ENCODE measurements at places on chromosomes 16 and 17.

GRCh38 chr17:43171586-43172487, 823 bp downstream of the NBR1 start:
- no peak for DNase-seq

DNA sequence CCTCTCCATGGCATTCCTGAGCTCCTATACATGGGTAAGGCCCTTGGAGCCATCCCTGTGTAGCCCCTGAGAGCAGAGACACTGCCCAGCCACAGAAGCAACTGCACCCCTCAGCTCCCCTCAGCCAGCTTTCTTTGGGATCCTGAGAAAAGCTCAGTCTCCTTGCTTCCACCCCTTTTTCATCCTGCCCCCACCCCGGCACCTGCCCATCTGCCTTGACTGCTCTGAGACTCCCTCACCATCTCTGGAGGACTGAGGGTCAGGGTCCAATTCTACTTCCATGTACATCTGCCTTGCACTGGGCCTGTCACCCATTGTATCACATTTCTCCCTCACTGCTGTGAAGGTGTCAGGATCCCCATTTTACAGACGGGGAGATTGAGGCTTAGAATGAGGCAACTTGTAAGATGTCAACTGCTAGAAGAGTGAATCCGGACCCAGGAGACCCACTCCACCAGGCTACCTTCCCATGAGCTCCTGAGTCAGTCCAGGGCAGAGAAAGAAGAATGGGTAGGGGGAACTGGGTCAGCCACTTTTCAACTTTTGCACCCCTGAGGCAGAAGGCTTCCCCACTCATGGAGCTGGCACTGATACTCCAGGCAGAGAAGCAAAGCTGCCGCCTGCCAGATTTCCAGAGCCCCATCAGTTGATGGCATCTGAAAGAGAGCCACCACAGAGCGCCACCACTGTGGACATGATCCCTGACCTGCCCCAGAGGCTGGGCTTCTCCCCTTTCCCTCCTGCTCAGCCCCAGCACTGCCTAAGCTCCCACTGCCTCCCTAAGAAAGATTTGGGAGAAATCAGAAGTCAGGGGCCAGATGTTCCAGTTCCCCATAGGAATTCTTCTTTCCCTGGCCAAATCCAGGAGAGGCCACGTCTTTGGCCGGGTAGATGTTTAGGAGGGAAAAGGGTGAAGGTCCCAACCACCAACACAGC, 135.4 kb downstream of the TMEM132E start:
- no peak for DNase-seq

- no peak for DNase-seq
Measured at GRCh38 chr17:80248001-80248893, 12.4 kb upstream of the RNF213 start.

- DNase-seq, result no peak
Measured at GRCh38 chr16:68768175-68768574, 31.1 kb downstream of the CDH1 start.

- DNase-seq, result no peak
Measured at GRCh38 chr17:51374209-51374608, 113.9 kb downstream of the UTP18 start.

All from iPS DF 19.7 (cell line).